ENCODE measurements at places on chromosomes 12 and 14.

GRCh38 chr12:129903092-129903945 lies 506 bp downstream of the TMEM132D start:
- no peak for DNase-seq

GRCh38 chr12:119153477-119154434 lies 25.0 kb upstream of the HSPB8 start:
- no peak for DNase-seq

DNA sequence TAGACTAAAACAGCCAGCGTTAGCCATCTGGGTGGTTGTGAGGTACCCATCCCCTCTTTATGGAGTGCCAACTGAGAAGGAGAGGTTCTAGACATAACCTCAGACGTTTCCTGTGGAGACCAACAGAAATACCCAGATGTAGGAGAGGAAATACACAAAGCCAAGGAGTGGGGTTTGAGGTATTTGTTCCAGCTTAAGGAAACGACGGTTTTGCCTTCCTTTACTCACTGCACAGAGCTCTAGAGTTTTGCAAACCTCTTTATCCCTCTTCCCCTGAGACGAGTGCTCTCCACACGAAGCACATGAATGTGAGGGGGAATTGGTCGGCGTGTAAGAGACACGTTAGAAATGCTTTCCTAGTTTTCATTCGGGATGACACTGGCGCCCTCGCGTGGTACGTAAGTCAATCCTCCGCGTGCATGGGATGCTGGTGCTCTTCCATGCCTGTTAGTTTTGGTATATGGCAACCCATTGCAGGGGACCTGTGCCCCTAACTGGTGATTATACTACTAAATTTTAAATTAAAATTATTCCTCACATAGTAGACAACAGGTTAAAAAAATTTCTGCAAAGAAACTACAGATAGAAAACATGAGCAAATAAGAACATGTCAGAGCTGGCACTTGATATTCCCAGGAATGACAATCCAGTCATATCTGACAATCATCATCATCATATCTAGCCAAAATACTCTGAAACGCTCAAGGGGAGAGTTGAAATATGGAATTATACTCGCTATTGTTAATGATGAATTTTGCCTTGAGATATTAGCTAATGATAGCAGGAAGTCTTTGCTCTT lies 121.7 kb downstream of the PPM1H start:
- peak; percentile 38 for DNase-seq

DNA sequence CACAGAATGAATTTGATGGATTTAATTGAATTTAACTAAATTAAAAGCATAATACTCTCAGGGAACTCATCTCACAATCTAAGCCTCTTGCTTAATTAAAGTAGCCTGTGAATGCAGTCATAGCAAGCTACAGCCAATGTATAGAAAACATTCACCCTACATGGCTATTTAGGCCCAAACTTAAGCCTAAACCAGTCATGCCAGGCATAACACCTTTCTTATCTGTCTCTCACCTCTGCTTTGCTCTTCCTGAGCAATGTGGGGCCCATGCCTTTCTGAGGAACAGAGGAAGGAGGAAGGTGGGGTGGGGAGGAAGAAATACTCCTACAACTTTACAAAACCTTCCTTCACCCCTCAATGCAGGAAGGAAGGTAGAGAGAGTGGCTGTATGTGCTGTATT lies 29.1 kb downstream of the IFNG-AS1 start:
- no peak for DNase-seq

GRCh38 chr12:49549735-49550692 lies 11.2 kb downstream of the KCNH3 start:
- DNase-seq = no peak

DNA sequence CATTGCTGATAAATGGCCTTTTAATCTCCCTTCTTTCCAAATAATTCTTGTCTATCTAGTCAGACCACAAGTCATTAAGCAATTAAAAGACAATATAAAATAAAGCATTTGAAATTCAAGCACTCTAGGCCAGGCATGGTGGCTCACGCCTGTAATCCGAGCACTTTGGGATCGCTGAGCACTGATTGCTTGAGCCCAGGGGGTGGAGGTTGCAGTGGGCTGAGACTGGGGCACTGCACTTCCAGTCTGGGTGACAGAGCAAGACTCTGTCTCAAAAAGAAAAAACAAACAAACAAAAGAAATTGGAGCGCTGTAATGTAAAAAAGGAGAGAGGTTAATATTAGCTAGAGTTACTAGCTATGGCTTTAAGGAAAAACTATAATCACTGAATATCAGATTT lies 30.5 kb upstream of the CSRP2 start:
- DNase-seq = no peak

GRCh38 chr12:53747095-53747494 lies 4.7 kb downstream of the CISTR start:
- no peak for DNase-seq

DNA sequence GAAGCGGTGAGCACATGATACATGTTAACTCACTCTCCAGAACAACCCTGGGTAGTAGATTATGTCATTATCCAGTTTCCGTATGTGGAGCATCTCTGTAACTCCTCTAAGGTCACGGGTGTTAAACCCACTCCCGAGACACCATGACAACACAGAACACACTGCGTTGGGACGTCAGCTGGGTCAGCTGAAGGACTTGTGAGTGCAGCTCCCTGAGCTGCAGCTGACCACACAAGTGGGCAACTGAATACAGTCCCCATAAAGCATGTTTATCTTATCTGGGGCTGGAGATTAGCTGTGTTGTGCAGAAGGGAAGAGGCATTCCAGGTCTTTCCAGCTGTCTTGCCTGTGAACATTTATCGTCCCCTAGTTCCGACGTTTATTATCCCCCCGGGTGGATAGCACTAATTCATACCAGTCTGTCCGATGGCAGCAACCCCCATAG lies 211.5 kb downstream of the CHST11 start:
- no peak for DNase-seq

DNA sequence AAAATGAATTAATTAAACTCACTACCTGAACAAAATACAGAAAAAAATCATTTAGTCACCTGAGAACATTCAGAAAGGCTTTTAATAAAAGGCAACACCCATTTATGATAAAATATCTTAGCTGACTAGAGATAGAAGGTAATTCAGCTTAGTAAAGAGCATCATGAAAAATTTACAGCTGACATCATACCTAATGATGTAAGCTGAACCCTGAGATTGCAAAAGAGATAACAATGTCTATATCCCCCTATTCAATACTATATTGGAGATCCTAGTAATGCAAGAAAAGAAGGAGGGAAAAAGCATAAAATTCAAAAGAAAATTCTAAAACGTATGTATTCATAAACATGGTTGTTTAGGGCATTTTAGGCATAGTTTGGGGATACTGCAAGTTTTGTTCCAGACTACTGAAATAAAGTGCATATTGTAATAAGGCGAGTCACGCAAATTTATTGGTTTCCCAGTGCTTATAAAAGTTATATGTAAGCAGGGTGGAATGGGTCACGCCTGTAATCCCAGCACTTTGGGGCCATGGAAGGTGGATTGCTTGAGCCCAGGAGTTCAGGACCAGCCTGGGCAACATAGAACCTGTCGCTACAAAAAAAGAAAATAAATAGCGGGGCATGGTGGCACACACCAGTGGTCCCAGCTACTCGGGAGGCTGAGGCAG lies 292.0 kb downstream of the FBXL14 start:
- no peak for DNase-seq

DNA sequence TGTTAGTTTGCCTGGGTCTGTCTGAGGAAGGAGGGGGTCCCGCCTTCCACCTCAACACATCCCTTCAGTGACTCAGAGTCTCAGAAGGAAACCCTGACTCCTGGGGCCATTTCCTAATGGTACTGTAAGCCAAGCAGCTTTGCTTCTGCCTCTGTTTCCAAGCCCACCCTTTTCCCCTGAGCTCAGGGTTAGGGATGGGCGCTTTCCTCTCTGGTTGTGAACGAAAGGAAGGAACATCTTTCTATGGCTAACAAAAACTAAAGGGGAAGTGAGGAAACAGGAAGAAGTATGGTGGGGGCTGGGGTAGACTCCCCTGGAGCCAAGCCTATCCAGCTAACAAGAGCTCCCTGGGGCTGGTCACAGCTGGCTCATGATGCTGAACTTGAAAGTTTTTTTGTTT lies 11.6 kb upstream of the UNC119B start:
- no peak for DNase-seq

DNA sequence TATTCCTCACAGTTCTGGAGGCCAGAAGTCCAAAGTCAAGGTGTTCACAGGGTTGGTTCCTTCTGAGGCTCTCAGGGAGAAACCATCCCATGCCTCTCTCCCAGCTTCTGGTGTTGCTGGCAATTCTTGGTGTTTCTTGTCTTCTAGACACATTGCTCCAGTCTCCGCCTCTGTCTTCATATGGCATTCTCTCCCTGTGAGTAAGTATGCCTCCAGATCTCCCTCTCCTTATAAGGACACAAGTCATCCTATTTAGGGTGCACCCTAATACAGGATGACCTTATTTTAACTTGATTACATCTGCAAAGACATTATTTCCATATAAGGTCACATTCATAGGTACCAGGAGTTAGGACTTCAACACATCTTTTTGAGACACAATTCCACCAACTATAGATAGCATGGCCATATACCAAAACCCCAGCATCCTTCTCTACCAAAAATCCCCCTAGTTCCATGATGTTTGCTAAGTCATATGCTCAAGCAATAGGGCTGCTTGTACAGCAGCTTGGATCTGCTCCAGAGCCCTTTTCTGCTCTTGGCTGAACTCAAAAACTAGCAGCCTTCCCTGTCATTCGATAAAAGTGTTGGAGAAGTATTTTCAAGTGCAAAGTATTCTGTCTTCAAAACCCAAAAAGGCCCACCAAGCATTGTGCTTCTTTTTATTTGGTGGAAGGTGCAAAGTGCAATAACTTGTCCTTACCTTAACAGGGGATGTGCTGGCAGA lies 79.2 kb upstream of the CMKLR1 start:
- no peak for DNase-seq

GRCh38 chr12:39571351-39571750 lies 48.3 kb downstream of the ABCD2 start:
- DNase-seq = no peak
